GDM1 (cell line): ENCODE measurements at places on chromosomes 12 and 14.

DNA sequence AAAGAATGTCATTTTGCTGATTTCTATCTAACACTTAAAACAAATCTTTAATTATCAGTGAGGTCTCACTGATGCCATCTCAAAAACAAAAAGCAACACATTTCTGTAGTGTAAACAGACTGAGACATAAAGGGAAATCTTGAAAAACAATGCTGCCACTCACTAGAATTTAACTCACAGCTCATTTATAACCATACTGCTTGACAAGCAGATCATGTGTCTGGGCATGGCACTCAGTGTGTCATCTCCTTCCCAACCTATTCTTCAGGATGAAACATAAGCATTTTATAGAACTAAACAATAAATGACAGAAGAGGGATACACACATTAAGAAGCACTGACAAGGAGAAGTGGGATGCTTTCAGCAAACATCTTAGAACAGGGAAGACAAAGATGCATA is 22.4 kb downstream of the ATF7 start:
- no peak for DNase-seq

DNA sequence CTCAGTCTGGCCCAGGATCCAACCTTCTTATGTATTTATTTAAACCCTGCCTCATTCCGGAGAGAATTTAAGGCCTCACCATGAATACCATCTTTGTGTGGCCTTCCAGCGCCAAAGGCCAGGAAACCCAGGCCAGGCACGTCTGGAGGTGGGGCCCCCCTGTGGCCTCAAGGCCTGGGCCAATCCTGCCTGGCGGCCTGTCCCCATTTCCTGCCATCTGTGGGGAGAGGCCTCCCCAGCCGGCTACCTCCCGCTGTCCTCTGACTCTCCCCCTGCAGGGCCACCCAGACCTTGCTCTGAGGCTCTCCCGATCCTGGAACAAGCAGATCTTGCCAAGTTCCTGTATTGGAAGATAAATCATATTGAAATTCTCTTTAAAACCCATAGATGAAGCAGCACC is 37.4 kb upstream of the MEG3 start:
- no peak for DNase-seq

- DNase-seq, result no peak
Measured at GRCh38 chr14:60509438-60510253, 700 bp downstream of the SIX6 start.

- peak; percentile 24 for DNase-seq
Measured at GRCh38 chr12:46266869-46267574, 1.8 kb downstream of the SLC38A1 start.

- no peak for DNase-seq
Measured at GRCh38 chr12:120496413-120497340, 764 bp downstream of the DYNLL1 start.

- DNase-seq, result no peak
Measured at GRCh38 chr12:119372540-119372939, 38.0 kb downstream of the CCDC60 start.

DNA sequence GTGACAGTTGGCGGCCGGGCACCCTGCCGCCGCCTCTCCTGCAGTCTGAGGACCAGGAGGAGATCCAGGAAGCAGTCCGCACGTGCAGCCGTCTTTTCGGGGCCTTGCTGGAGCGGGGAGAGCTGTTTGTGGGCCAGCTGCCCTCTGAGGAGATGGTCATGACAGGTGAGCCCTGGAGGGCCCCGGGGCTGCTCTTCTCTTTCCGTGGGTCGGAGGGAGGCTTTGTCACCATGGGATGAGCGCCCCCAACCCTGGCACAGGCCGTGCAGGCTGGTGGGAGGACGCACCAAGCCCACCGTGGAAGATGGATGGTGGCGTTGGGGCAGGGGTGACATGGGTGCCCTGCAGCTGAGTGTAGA is 532 bp downstream of the NOC4L start:
- no peak for DNase-seq

- no peak for DNase-seq
Measured at GRCh38 chr12:72723732-72724131, 451.6 kb downstream of the TRHDE start.

DNA sequence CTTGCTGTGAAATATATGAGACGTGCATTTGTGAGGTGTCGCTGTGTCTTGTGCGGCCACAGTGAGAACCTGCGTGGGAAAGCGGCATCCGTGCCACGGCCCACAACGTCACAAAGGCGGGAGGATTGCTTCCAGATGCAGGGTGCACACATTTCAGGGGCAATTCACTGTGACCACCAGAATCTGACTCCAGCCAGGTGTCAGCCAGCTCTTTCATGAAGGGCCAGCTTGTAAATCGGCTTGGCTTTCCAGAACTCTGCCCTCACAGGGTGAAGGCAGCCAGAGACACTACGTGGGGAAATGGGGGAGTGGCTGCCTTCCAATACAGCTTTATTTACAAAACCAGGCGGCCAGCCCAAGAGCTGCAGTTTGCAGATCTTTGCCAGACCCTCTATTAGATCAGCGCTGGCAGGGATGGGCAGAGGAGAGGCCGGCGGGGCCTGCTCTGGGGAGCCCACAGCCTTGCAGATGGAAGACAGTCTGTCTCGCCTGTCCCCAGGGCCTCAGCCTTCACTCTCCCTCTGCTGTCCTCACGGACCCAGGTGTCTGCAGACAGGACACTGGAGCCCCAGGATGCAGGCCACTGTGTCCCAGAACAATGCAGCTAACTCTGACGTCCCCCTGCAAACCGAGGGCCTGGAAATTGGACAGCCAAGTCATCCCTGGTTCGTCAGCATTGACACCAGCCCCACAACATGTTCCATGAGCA is 53.5 kb downstream of the ADGRD1 start:
- no peak for DNase-seq

DNA sequence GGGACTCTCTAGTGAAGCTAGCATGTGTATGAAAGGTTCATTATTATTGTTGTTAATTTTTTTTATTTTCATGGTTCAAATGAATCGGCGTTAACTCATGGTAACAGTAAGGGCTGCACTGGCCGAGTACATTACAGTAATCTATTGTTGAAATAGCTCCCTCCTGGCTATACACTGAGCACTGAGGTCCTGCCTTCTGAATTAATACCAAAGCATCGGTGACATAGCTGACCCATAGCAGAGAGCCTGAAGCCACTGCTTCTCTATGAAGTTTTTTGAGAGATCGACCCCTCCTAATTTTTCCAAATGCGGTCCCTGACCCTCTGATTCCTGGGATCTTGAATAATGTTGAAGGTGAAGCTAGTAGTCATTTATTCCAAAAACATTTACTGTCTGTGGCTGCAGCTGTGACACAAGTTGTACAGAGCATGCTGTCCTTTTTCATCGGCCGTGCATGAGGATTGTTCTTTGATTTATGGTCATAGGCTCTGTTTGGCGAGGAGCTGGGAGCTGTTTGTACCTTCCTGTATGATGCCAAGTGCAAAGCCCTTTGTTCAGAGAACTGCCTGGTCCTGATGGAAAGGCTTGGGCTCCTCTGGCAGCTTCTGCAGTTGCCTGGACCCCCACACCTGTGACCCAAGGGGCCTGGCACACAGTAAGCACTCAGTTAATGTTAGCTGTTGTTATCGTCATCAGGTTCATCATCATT is 486.5 kb downstream of the EGLN3 start:
- DNase-seq, result no peak

- DNase-seq, result no peak
Measured at GRCh38 chr12:54164387-54165145, 24.2 kb downstream of the SMUG1 start.

DNA sequence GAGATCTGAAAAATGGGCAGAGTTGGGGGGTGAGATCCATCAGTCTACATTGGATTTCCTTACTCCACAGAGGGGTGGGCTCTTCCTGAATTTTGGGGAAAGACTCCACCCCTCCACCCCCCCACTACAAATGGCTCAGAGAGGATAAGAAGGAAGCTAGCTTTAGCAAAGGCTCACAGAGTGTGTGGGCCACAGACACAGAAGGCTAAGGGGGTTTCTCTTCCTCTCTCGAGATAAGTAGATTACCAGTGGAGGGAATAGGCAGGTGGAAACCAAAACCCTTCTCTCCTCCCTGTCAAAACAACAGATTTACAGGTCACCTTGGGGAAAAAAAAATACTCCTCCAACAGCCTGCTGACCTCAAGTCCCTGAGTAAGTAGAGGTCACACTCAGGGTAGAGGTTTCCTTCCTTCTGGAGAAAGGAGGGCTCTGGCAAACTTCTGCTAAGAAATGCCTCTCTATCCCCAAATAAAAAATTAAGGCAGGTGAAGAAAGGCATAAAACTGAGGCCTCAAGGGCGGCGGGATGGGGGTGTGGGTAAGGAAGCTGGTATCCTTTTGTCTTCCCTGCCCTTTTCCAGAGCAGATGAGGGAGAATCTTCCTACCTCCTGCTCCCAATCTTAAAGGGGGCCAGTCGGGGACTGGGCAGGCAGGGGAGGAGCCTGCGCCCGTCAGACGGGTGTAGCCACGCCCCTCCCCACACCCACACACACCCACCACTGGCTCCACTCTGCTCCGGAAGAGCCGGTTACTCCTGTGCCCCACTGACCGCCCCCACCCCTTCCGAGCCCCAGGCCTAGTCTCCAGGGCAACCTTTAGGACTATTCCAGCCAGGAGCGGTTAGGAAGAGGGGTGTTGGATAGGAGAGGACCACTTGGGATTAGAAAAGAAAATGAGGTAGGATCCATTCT is 1.9 kb upstream of the BAZ2A start:
- peak; percentile 43 for DNase-seq

DNA sequence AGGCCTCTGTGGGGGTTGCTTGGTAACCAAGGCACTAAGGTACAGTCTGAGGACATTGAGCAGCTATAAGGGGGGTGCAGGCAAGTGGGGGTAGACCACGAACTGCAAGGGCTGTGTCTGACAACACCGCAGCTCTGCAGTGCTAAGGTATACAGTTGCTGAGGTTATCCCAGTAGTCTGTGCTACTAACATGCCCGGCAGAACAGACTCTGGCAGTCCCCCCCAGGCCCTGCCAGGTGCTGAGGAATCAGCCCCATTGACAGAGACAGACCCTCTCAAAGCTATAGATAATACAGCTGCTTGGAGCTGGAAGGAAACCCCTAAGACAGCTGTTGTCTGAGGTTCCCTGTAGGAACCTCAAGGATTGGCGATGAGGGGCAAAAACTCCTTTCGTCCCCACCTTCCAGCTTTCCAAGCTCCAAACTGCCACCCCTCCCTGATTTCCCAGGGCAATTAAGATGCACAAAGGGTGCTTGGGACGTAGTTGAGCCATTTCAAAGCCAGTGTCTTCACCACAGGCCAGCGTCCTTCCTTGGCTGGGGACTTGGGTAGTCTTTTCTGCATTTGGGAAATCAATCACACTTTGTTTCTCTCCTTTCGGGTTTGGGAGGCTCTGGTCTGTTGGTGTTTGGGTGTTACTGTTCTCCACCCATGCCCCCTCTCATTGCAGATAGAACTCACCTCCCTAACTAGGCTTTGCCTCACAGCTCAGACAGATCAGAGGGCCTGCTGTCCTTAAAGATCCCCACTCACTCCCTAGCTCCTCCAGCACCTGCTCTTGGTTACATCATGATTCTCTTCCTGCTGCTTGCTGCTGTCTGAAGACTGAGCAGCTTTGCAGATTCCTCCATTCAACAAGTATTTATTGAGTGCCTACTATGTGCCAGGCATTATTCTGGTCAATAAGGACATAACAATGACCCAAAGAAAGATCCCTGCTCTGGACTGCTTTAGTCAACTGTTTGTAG is 2.0 kb upstream of the MYH7 start:
- no peak for DNase-seq

GRCh38 chr12:94174576-94174975 is 26.2 kb downstream of the PLXNC1 start:
- DNase-seq, result peak; percentile 76

- DNase-seq, result no peak
Measured at GRCh38 chr14:103862393-103862782, 15.0 kb upstream of the PPP1R13B start.

DNA sequence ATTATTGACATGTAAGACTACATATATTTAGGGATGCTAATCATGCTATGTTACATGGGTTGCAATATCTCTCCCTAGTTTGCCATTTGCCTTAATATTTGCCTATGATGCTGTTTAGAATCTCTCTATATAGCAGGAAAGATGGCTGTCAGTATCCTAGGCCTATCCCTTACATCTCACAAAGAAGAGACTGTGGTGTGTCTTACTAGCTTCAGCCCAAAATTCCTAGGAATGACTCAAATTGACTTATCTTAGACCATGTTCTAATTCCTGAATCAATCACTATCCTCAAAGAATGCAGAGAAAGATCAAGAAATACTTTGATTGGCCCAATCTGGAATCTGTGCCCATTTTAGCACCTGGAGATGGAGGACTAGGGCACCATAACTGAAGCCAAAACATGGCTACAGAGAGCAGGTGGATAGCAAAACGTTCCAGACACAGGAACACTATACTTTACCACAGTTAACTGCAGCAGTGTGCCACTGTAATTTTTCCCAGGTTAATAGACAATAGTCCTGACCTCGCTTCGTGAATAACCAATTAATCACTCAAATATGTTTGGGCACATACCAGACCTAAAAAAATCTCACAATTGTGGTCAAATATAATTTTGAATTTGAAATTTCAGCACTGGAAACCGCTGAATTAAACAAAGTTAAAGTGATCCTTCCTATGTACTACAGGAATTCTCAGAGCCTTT is 32.7 kb upstream of the GLIPR1 start:
- no peak for DNase-seq

DNA sequence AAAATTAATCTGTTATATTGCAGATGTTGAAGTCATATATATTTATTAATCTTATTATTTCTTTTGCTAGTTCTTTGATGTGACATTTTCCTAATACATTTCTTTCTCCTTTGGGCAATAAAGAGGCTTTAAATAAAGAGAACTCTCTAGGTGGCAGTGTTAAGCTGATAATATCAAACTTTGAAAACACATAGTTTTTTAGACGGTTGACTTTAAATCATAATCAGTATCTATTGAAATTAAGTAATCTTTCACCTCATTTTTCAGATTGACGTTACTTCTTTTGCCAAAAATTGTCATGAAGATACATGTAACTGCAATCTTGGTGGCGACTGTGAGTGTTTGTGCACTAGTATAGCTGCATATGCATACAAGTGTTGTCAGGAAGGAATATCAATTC is 130.8 kb upstream of the PTPRQ start:
- DNase-seq, result no peak

- DNase-seq, result peak; percentile 36
Measured at GRCh38 chr12:6827437-6827911, 733 bp upstream of the P3H3 start.

- DNase-seq, result no peak
Measured at GRCh38 chr14:24311837-24312615, 724 bp downstream of the LTB4R start.

GRCh38 chr12:67758119-67758518 is 109.6 kb downstream of the DYRK2 start:
- DNase-seq, result no peak

DNA sequence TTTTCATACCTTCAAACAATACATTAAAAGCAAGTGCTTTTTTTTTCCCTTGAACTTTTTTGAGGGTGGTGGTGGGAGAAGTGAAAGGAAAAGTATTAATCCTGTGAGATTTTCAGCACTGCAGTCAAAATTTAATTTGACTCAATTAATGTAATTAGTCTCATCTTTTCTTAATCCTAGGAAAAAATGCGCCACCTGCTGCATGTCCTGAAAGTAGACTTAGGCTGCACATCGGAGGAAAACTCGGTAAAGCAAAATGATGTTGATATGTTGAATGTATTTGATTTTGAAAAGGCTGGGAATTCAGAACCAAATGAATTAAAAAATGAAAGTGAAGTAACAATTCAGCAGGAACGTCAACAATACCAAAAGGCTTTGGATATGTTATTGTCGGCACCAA is 52.2 kb downstream of the SPATA7 start:
- no peak for DNase-seq

- DNase-seq, result no peak
Measured at GRCh38 chr12:24467226-24467625, 481.7 kb downstream of the BCAT1 start.
